ENCODE measurements at places on chromosomes 1 and 21. TPM values are rescaled to one million over a fixed set of nuclear protein-coding genes. Genes with fewer than 3 reads are reported as not detected.

ZNF697 gene
- total RNA-seq = 25.4 TPM

LHX8 gene
- not detected for total RNA-seq

SIM2 gene
- 0.44 TPM for total RNA-seq

FAM177B gene
- total RNA-seq = not detected

PTGFR gene
- total RNA-seq = 4.6 TPM

SHC1 gene
- 325 TPM for total RNA-seq

NBPF11 gene
- 3.9 TPM for total RNA-seq

LCE2B gene
- total RNA-seq = not detected

RBP7 gene
- total RNA-seq = not detected

TMPRSS2 gene
- under 0.01 TPM for total RNA-seq

DMRTA2 gene
- 0.14 TPM for total RNA-seq

DENND2D gene
- 1.7 TPM for total RNA-seq

SERINC2 gene
- total RNA-seq = 17.7 TPM

NPHS2 gene
- total RNA-seq = not detected

LCE3D gene
- total RNA-seq = not detected

PLA2G2C gene
- total RNA-seq = not detected

CHI3L2 gene
- not detected for total RNA-seq

KRTAP12-4 gene
- not detected for total RNA-seq

TTC39A gene
- 0.66 TPM for total RNA-seq

KCNE1 gene
- 1.3 TPM for total RNA-seq

ANGPTL7 gene
- total RNA-seq = 0.88 TPM

RASAL2 gene
- total RNA-seq = 22.3 TPM

EYA3 gene
- total RNA-seq = 27.6 TPM

MSH4 gene
- total RNA-seq = not detected

ALPL gene
- total RNA-seq = 1.4 TPM

LAMTOR2 gene
- total RNA-seq = 35.2 TPM

SPRR4 gene
- not detected for total RNA-seq

GJA5 gene
- total RNA-seq = not detected

All from placental pericyte (primary cell).